HuH-7 (cell line): ENCODE measurements at places on chromosomes 3 and 15.
A peak's percentile ranks its signal among the peaks of the same experiment; 100 is the strongest.

GRCh38 chr3:95923496-95924210 is 890.7 kb upstream of the EPHA6 start:
- no peak for DNase-seq

DNA sequence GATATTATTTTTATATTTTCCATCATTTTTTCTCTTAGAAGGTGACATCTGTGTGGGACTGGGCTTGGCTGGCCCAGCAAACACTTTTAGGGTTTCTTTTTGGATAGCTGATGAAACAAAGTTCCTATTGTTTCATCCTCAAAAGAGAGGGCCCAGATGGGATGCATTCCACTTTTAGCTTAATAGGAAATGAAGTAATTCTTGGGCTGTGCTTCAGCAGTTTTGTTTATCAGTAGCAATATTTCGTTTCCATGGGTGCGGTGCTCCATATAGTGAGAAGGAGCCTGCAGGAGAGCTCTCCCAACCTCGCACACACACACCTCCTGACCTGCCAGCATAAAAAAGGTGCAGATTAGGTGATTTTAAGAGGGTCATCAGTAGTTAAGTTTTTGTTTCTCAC is 147.5 kb downstream of the AKAP13 start:
- no peak for DNase-seq

GRCh38 chr15:42392309-42393024 is 33.2 kb downstream of the CAPN3 start:
- peak; percentile 79 for DNase-seq

GRCh38 chr3:115099134-115099985 is 47.7 kb downstream of the ZBTB20 start:
- no peak for DNase-seq

DNA sequence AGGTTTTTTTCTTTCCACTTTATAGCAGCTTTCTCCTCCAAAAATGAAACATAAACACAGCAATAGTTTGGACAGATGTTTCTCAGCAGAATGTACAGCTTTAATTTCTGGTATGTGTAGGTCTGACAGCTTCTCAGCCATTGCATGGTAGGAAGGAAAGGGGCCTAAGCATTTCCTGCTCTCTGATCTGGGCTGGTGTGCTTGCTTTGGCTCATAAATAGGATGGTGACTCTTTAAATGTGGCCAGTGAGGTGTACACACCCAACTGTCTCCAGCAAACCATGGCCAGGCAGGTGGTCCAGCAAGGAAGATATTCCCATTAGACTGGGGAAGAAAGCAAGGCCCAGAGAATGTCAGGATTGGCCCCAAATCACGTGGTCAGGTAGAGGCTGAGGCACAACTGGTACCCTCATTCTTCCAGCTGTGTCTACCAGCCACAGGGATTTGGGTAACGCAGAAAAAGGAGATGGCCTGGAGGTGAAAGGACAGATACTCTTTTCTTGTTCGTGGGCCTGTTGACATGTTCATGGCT is 52.1 kb downstream of the ITGA11 start:
- no peak for DNase-seq

GRCh38 chr15:35980719-35981118 is 434.8 kb upstream of the DPH6 start:
- DNase-seq, result no peak

DNA sequence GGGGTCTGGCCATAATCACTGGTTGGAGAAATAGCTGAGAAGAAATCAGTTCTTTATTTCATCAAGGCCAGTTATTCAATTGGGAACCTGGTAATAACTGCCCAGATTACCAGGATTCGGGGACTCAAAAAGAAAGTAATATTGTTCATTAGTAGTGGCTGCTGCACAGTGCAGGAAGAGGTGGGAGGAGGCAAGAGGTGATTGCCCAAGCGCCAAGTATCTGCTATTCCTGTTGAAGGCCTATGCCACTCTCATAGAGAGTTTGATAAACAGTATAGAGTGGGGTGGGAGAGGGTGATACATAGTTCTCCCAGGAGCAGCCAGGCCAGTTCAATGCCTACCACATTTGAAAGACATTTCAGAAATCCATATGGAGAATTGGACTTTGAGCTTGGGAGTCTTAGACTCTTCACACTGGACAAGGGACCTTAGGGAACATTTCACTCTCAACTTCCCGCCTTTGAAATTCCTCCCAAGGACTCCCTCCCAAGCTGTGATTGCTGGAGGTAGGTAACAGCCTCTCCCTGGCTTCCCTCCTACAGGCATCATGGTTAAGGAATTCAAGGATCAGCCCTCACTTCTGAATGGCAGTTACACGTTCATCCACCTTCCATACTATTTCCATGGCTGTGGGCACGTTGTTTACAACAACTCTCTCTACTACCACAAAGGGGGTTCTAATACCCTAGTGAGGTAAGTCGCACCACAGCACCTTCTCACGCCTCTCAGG is 59.8 kb downstream of the GLDN start:
- DNase-seq, result no peak

DNA sequence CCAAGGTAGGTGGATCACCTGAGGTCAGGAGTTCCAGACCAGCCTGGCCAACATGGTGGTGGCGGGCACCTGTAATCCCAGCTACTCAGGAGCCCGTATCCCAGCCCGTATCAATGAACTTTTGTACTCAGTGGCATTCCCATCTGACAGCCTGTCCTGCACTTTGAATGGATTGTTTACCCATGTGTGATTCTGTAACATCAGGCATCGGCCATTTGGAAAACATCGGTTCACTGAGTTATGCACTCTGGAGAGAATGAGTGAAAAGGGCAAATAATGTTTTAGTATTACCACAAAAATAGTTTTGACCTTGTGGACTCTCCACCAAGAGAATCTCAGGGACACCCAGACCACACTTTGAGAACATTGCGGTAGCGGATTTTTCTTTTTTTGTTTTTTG is 13.6 kb downstream of the KLHL25 start:
- DNase-seq, result no peak

- no peak for DNase-seq
These were observed 29.8 kb downstream of the IL1RAP start for GRCh38 chr3:190543671-190544070.

DNA sequence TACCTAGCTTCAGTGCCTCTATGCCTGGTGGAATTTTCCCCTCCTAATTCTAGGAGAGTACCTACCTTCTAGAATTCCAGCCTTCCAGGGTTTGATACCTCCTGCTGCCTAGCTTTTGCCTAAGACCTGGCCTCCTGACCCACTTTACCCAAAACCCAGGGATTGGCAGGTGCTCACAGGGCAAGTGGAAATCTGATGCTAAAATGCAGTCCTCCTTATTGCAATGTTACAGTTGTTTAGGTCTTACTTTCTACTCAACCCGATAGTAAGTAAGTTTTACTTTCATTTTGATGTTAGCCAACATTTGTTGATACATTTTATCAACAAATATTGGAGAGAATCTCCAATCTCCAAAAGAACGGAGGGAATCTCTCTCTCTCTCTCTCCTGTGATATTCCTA is 275.9 kb downstream of the DOCK3 start:
- DNase-seq, result no peak

DNA sequence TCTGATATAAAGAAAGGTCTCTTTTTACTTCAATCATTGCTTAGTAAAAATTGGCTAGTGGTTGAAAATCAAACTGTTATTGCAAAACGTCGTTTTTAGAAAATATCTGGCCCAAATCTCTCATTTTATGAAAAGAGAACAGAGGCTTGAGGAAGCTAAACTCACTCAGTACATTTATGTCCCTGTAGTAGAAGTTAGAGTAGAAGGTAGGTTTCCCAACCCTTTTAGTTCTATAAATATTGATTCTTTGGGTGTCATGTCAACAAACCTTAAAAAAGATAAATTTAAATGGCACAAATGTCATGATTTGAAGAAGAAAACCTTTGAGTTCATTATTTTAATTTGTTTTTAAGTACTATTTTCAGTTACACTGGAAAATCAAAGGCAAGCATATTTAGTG is 722.3 kb upstream of the NECTIN3 start:
- no peak for DNase-seq

GRCh38 chr3:134446800-134447199 is 39.0 kb downstream of the ANAPC13 start:
- no peak for DNase-seq

GRCh38 chr15:61598655-61599054 is 369.6 kb upstream of the RORA start:
- no peak for DNase-seq

DNA sequence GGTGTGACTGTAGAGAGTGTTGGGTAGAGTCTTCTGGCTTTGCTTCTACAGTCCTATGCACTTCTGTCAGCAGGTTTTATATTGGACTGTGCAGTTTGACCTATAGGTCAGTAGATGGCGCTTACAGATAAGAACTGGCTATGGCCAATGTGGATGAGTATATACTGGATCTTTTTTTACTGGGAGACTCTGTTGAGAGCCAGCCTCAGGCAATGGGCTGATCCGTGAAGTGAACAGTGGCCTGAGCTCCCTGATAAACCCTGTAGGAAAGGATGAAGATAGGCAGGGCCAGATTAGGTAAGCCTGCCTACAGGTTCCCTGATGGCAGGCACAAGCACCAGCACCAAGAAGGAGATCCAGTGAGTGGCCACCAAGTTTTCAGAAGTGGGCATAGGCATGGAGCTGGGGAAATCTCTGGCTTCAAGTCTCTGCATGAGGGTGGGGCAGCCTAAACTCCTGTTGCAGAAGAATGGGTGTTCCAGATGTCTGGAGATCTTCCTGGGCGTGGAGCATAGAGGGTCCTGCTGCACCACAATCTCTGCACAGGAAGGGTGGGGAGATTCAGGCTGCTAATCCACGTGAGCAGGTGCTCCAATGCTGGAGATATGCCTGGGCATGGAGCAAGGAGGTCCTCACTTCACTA is 326.0 kb upstream of the SGO1 start:
- DNase-seq, result peak; percentile 65

GRCh38 chr15:94234300-94234699 is 2.9 kb downstream of the MCTP2 start:
- DNase-seq, result no peak

DNA sequence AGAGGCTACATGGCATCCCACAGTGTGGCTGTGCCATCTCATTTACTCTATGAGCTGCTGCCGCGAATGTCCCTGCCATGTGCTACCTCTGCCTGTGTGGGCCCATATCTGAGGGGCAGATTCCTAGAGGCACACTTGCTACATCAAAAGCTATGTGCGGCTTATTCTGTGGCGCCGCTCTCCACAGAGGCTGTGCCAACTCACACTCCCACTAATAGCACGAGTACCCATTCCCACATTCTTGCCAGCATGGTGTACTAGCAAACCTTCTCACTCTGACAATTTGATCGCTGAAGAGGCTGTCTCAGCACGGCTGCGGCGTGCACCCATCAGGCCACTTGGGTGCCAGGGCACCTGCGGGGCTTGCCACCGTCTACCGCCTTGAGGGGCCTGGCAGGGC is 31.2 kb upstream of the MUSTN1 start:
- DNase-seq, result no peak

DNA sequence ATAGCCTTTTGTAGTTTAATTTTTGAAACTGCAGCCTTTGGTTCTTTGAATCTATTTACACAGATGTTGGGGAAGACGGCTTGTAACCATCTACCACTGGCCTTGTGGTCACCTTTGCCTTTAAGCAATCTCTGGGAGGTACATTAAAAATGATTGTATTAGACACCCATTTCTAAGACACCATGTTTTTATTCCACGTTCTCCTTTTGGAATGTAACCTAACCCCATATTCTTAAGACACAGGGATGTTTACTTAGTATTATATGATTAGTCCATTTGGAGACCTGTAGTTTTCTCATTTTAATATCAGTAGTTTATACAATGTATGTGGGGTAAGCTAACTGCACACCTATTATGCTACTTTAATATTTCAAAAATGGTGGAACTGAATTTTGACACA is 175.1 kb upstream of the PLSCR5 start:
- no peak for DNase-seq

DNA sequence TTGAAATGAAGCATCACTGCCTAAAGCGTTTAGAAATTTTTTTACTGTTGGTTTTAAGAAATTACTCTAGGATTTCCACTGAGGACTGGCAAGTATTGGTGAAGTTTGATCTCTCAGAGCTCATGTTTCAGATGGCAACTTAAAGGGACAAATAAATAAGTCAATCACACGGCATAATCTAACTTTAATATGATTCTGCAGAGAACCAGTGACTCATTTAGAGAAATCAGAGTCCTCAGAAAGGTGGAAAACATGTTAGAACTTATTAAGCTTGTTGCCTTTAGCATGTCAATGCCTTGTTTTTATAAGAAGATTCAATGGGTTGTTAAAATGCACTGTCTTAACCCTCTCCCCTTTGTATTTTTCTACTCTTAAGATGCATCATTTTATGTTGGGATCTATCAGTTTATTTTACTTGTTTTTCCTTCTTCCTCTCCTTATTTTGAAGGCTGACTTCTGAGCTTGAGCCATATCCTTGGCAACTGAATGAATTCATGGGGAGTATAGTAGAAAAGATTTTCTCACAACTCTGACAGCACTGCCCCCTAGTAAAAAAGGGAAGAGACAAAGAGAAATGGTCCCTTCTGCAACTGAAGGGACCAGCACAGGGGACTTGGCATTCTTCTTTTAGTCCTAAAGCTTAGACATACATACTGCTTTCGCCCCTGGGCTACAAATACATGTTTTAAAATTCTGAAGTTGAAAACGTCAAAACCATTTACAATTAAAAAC is 431.2 kb downstream of the LPP start:
- no peak for DNase-seq

DNA sequence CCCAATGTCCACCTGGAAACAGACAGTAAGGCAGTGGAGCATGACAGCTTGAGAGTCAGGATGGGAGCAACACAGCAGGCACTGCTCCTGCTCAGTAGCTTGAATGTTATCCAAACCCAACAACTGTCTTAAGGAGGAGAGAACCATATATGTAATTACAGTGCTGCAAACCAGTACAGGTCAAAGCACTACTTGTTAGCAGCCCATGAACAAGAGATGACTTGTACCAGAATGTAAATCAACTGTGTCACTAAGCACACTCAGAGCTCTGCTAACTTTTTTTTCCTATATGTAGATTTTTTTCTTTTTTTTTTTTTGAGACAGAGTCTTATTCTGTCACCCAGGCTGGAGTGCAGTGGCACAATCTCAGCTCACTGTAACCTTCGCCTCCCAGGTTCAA is 87.1 kb downstream of the ANO10 start:
- DNase-seq, result no peak

- no peak for DNase-seq
These were observed 62.0 kb upstream of the BCL6 start for GRCh38 chr3:187807086-187807862.

GRCh38 chr3:100463002-100463401 is 29.4 kb upstream of the TMEM45A start:
- DNase-seq, result peak; percentile 72

DNA sequence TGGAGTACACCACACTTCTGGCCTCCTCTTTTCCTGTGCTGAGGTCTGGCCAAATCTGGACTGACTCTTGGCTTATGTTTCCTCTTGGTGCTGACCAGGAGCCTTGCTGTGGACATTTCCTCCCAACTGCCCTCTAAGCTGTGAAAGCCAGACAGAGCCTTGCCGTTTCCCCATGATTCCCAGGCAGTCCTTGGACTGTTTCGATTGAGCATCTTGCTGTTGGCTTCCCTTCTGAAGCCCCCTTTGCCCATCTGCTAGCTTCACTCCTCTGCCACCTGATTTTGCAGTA is 110.5 kb downstream of the EPHB1 start:
- no peak for DNase-seq

DNA sequence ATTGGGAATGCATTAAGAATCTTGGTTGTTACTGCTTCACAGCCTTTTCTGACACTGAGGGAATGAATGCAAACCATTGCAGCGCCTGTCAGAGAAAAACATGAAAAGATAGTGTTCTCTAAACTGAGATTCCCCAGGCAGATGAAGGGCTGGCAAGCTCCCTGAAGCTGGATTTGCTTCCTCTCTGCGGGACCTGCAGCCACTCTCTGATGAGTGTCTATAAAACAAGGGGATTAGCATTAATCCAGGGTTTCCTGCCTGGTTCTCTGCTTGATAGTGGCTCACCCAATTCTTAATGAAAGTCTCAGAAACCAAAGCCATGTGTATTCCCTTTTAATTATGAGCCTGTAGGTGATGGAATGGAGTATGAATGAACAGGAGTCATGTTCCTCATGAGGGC is 344.3 kb upstream of the UMPS start:
- DNase-seq, result no peak
